Placental pericyte (primary cell): ENCODE measurements at places on chromosomes 12 and 14. TPM values are rescaled to one million over a fixed set of nuclear protein-coding genes. Genes with fewer than 3 reads are reported as not detected.

The PLCZ1 gene
- 0.57 TPM in 1 of 2 replicates, not detected in the other for total RNA-seq

The OAS2 gene
- 5.0 and 14.7 TPM in 2 replicates for total RNA-seq

The LRTM2 gene
- total RNA-seq: not detected in 2 replicates

The SBNO1 gene
- total RNA-seq: 26.3 and 39.8 TPM in 2 replicates

The LTB4R2 gene
- 5.6 and 7.7 TPM in 2 replicates for total RNA-seq

The NRL gene
- total RNA-seq: 0.72 and 1.3 TPM in 2 replicates

The AP1G2 gene
- 10.5 and 12.6 TPM in 2 replicates for total RNA-seq

The MAP1LC3B2 gene
- 0.86 and 2.0 TPM in 2 replicates for total RNA-seq

The CGRRF1 gene
- 9.4 and 14.5 TPM in 2 replicates for total RNA-seq

The PTCSC3 gene
- not detected in 2 replicates for total RNA-seq

The RAB2B gene
- 23.9 and 34.8 TPM in 2 replicates for total RNA-seq

The VEZT gene
- 54.9 and 94.3 TPM in 2 replicates for total RNA-seq

The PRR4 gene
- 1.5 and 2.0 TPM in 2 replicates for total RNA-seq

The GLI1 gene
- 1.1 and 1.3 TPM in 2 replicates for total RNA-seq

The SLC2A14 gene
- total RNA-seq: not detected in 2 replicates

The CTSG gene
- total RNA-seq: not detected in 2 replicates

The NDRG2 gene
- total RNA-seq: 1.7 and 4.2 TPM in 2 replicates
